A172 (cell line): ENCODE measurements at places on chromosomes 5 and 9. TPM values are rescaled to one million over a fixed set of nuclear protein-coding genes. Genes with fewer than 3 reads are reported as not detected.

The HMCN2 gene
- total RNA-seq, result 0.02 and 0.05 TPM in 2 replicates

- DNase-seq, result no peak
These were observed 439.9 kb downstream of the BRINP1 start for GRCh38 chr9:118929287-118929686.

DNA sequence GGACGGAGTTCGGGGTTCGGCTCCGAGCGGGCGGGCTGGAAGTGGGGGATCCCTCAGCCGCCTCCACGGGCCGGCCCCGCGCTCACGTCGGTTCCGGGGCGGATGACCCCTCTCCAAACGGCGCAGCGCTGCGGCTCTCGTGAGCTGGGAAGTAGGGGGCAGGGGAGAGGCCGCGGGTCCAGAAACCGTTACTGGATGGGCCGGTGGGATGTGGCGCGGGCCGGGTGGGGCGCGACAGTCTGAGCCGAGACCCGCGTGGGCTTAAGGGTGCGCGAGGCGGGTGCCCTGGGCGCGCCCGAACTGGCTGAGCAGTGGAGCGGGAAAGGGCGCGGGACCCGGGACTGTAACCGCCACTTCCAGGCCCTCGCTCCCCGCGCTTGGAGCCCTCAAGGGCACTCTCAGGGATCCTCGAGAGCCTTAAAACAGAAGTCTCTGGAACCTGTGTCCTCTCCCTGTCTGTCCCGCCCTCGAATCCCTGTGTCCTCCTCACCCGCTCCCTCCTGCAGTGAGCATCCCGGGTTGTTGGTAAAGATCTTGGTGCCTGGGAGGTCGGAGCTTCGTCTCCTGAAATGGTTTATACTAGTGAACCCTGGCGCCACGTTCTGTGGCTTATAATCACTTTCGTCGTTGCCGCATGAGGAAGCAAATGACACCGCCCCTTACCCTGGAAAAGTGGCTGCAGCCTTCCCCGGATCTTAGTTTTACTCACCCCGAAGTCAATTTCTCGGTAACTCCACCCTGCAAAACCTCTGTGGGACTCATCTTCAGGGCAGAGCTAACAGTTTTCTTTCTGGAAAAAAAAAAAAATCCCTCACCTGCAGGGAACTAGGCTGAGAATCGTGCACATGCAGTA lies 571 bp upstream of the MARCHF11 start:
- DNase-seq, result no peak

DNA sequence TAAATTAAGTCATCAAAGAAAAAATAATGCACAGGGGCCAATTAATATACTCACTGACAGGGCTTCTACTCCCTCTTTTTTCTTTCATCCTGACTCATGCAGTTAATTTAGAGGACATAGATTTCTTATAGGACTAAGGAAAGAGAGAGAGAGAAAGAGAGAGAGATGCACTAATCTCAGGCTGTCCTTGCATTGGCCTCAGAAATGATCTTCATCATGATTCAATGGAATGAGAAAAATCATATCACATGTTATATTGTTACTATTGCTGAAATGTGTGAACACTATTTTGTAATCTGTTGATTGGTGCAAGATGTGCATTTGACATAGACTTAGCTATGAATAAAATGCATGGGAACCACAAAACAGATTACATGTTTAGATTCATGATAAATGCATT lies 608.3 kb upstream of the NUDT12 start:
- DNase-seq, result peak; percentile 88

The NR6A1 gene
- total RNA-seq, result 0.28 and 1.2 TPM in 2 replicates

DNA sequence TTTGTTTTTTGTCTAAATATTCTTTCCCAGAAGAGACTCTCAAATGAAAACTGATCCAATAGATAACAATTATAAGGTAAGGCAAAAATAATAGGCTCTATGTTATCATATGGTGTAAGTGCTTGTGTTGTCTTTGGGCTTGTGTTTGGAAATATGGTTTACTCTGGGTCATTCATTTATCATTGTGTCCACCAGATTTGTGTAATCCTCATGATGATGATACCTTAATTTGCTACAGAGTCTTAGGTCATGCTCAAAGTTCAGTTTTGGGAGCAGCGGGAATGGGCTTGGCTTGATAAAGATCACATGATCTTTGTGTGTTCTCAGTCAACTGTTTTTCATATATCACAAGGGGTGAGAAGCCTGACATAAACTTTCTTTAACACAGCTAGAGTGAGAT lies 34.2 kb downstream of the PLPPR1 start:
- DNase-seq, result no peak

GRCh38 chr5:67030289-67031056 lies 166.1 kb downstream of the CD180 start:
- DNase-seq, result no peak

DNA sequence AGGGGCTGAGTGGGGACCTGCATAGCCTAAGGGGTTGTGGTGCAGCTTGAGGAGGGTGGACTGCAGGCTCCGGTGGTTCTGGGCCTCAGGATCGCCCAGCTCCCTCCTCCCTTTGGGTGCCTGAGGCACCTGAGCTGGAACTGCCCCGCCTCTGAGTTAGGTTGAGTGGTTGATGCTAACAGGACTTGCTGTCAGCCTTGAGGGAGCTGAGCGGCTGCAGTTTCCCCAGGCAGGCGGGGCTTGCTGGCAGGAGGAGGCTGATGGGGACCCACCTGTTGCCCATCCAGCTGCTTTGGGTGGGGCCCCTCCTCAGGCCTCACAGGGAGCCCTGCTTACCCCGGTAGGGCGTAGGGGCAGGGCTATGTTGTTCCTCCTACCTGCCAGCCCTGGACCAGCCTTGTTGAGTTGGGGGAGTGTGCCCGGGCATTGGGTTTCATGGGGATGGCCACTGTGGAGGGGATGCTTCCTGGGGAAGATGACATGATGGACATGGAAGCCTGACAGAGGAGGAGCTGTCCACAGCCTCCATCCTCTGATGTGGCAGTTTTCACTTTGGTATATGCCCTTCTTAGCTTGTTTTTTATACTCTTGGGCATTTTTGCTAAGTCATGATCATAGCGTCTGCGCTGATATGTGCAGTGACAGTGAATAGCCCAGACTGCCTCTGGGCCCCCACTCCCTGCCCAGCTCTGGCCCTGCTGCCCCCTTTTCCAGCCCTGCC lies 14.3 kb downstream of the WNK2 start:
- no peak for DNase-seq

- no peak for DNase-seq
These were observed 30.3 kb downstream of the TYRP1 start for GRCh38 chr9:12723409-12724028.

GRCh38 chr5:138275379-138275782 lies 960 bp upstream of the GFRA3 start:
- DNase-seq, result peak; percentile 24

- DNase-seq, result no peak
These were observed 57.9 kb upstream of the ANKH start for GRCh38 chr5:14929293-14930065.

- no peak for DNase-seq
These were observed 351.5 kb upstream of the KLF9 start for GRCh38 chr9:70765946-70766345.

The PCDHGA2 gene
- total RNA-seq, result 0.57 and 1.1 TPM in 2 replicates

- no peak for DNase-seq
These were observed 3.0 kb downstream of the NKX2-5 start for GRCh38 chr5:173231996-173232498.

The CETN3 gene
- total RNA-seq, result 54.1 and 106 TPM in 2 replicates

- DNase-seq, result peak; percentile 25
These were observed 455.7 kb upstream of the NUDT12 start for GRCh38 chr5:104018299-104018698.

The SLF1 gene
- total RNA-seq, result 16.8 and 93.9 TPM in 2 replicates

- no peak for DNase-seq
These were observed 20.7 kb downstream of the TCF7 start for GRCh38 chr5:134135091-134135655.

- no peak for DNase-seq
These were observed 694 bp upstream of the PLIN2 start for GRCh38 chr9:19127871-19128500.
